ENCODE measurements at places on chromosomes 3 and 15.

GRCh38 chr3:53056442-53056841 is 10.6 kb upstream of the SFMBT1 start:
- no peak for DNase-seq

- DNase-seq = no peak
These were observed 297.7 kb upstream of the CHRM5 start for GRCh38 chr15:33670567-33670966.

DNA sequence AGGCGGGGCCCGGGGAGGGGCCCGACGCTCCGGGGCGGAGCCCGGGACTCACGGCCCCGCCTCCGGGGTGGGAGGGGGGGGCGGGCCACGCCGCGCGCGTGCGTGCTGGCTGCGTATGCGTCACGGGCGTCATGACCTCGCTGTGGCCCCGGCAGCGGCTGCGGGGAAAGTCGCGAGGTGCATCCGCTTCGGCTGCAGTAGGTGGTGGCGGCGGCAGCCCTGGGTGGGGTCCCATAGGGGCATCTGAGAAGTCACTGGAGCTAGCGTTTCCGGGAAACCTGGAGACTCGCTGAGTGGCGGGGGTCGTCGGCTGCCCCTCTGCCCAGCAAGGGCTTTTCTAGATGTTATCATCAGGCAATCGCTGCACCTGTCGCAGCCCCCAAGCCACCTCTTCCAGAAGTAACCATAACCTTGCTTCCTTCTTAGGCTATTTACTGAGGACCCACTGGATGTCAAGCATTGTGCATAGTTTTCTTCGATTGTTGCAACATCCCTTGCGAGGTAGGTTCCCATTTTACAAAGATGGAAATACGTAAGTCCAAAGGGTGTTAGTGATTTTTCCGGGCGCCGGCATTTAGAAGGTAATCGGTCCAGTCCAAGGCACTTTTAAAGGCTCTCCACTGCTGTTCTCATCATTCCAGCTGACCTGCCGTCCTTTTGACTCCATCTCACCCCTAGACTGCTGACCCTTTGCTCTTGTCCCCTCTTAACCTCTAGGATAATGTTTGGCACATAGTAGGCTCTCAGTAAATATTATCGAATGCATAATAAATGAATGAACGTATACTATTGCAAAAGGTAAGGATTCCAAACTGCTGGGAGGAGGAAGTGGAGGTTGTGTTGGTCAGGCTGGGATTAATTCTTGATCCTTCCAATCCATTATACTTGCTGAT is at the start of gene GDPGP1:
Gene GDPGP1, plus strand, starts transcription at position 114 of the 893 bp plus-strand sequence. CDS start 6,700 bp downstream, outside the sequence.
- DNase-seq = no peak

- peak; percentile 27 for DNase-seq
These were observed 45.6 kb downstream of the CDAN1 start for GRCh38 chr15:42691308-42691707.

GRCh38 chr3:155948476-155948875 is 78.0 kb downstream of the GMPS start:
- DNase-seq = no peak

DNA sequence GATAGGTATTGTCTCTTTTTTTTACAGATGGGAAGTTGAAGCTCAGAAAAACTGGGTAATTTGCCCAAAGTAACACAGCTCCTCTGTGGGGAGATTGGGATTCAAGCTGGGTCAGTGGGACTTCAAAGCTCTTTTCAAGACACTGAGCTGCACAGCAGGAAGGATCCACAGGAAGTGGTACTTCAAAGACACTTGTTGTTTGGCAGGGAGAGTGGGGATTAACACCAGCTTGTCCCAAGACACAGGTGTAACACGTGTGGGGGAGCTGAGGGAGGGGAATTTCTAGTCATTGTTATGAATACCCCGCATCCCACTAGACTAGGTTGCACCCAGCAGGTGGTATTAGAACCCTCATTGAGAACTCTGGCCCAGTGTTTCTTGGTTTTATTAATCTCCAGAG is 116.0 kb downstream of the FOXB1 start:
- no peak for DNase-seq

GRCh38 chr15:72276326-72276700 is 4.0 kb upstream of the PARP6 start:
- no peak for DNase-seq

- DNase-seq = peak; percentile 20
These were observed 37.9 kb downstream of the KLHL6 start for GRCh38 chr3:183517607-183518006.

- DNase-seq = no peak
These were observed 74.6 kb downstream of the REC114 start for GRCh38 chr15:73517566-73517965.

DNA sequence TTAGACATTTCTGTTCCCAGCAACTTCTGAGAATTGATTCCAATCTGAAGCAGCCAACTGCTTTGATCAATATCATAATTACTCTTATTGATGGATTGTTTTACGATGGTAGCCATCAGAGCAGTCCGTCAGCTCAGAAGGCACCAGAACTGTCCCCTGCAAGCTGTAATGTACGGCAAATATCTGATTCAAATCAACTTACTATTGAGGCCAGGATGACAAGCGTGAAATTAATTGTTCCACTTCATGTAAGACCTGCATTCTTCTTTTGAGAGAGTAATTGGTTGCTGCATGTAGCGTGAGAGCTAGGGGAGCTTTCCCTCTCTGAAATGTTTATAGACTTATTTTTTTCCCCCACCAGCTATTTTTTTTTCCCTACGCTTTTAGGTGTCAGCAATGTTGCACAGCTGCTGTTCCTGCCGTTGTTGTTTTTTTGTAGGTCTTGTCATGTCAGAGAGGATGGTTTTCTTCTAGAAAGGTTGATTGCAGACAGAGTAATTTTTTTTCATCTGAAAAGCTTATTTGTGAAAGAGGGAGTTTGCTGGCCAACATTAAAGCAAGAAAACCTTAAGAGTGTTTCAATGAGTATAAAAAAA is 134.9 kb downstream of the CACNA2D3 start:
- DNase-seq = no peak

DNA sequence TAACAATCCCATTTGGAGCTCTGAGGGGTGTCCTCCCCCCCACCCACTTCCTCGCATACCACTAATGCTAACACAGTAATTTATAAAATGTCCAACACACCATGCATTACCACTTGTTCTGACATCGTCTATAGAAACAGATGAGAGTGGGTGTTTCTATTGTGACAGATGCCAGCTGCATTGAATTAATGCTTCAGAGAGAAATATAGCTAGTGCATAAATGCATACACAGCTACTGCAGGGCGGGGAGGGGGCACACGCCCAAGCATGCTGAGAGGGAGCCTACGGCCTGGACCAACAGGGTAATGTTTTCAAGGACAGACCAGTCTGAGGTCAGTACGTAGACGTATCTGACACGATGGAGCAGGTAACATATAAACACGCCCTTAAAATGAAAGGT is 106.0 kb upstream of the FEZF2 start:
- no peak for DNase-seq

- DNase-seq = no peak
These were observed 217.7 kb downstream of the KLF13 start for GRCh38 chr15:31544361-31544760.

GRCh38 chr3:49761661-49762060 is 24.7 kb downstream of the IP6K1 start:
- DNase-seq = no peak

DNA sequence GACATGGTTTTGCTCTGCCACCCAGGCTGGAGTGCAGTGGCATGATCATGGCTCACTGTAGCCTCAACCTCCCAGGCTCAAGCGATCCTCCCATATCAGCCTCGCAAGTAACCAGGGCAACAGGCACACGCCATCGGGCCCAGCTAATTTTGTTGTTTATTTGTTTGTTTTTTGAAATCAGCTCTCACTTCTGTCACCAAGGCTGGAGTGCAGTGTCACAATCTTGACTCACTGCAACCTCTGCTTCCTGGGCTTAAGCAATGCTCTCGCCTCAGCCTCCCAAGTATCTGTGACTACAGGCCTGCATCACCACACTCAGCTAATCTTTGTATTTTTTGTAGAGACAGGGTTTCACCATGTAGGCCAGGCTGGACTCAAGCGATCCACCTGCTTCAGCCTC is 26.3 kb upstream of the PLCH1 start:
- no peak for DNase-seq

DNA sequence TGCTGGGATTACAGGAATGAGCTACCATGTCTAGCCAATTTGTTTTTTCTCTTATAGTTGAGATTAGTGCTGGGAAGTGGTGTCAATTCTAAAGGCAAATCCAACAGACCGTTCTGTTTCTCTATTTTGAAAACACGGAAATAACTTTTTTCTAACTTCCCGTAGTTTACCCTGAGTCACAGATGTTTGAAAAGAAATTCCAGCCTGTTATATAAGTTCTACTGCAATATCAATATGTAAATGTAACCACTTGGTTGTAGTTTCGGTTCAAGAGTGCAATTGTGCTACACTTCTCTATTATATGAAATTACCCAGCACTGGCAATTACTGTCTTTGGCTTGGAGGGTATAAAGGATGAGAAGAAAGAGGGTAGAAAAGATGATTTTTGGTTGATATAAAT is 22.3 kb upstream of the GNB4 start:
- DNase-seq = no peak

DNA sequence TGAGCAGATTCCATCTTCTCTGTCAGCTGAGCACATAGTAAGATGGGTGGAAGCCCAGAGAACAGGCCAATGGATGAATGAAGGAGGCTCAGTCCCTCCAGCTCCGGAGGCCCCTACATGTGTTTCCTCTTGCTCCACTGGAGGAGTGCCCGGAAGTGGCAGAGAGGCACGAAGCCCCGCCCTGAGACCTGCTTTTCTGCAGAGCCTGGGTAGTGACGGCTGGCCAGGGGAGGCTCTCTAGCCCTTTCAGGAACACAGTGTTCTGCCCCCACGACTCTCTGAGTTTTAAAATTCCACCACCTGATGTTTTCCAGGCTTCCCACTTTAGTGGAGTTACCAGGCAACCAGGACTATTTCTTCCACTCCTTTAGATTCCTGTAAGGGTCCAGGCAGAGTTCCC is 149.4 kb upstream of the SLC6A11 start:
- DNase-seq = peak; percentile 20

DNA sequence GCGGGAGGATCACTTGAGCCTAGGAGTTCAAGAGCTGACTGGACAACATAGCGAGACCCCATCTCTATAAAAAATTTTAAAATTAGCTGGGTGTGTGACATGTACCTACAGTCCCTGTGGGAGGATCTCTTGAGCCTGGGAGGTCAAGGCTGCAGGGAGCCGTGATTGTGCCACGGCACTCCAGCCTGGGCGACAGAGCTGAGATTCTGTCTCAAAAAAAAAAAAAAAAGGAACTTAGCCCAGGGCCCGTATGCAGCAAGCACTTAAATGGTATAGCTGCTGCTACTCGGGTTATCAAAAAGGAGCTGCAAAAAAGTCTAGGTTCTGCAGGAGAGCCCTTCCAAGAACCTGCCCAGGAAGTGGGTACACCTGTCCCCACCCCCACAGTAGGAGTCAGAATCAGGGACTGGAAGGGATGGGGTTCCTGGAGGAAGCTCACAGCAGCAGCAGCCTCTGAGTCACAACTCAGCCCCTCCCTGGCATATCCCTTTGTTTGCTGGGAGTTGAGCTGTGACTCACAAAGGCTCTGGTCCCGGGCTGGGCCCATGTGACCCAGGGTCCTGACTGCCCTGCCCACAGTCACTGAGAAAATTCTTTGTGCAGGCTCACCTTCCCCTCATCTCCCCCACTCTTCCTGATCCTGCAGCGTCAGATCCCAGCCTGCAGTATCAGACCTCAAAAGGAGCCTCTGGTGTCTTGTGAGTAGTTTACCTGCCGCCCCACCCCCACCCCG is at the start of gene SPATA12:
Gene SPATA12, plus strand, starts transcription at position 576 of the 733 bp plus-strand sequence. CDS start 13,031 bp downstream, outside the sequence.
- peak; percentile 10 for DNase-seq

DNA sequence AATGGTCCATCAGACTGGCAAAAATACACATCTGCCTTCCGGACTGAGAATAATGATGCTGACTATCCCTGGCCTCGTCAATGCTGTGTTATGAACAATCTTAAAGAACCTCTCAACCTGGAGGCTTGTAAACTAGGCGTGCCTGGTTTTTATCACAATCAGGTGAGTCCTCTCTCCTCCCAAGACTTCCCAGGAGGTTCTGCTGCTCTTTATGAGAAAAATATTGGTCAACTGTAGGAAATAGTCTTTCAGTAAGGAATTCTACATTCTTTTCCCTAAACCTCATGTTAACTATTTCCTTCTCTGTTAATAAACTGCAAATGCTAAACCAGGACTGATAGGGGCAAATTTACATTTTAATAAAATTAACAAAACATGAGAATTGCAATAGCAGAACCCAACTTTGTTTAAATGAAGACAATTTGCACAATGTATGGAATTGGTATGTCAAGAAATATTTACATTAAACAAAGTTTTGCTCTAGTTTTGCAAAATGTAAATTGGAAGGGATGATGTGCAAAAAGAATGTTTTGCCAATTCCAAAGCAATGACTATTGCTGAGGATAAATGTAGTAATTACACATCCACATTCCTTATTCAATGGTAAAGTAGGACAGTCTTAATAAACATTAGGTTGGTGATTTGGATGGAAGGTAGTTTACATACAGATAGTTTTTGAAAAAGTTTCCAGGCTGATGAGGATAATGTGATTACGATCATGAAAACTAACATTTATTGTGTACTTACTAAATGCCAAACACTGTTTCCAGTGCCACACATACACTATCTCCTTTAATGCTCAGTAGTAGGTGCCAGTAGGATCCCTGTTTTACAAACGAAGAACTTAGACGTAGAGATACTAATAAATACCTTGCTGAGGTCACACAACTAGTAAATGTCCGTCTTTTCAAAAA is 21.1 kb downstream of the UPK1B start:
- no peak for DNase-seq

DNA sequence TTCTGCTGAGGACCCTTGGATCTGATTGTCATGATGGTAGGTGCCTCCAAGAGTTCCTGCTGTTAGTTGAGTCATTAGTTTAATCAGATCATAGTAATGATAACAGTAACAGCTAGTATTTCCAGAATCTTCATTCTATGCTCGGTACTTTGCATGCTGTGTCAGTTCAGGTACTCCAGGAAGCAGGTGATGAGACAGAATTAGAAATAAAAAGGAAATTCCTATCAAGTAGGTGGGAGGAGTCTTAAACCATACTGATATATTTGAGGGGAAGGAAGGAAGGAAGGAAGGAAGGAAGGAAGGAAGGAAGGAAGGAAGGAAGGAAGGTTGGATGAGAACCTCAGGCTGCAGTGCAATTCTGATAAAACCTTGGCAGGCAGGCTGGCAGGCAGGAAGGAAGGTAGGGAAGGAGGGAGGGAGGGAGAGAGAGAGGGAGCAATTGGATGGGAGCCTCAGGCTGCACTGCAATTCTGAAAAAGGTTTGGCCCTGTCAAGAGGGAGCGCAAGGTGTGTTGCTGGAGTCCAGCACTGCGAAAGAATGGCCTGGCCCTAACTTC is 148.8 kb upstream of the NUDT16 start:
- no peak for DNase-seq

- no peak for DNase-seq
These were observed 8.8 kb upstream of the MUC20 start for GRCh38 chr3:195711813-195712534.
